ENCODE measurements at places on chromosomes 1 and 21. TPM values are rescaled to one million over a fixed set of nuclear protein-coding genes. Genes with fewer than 3 reads are reported as not detected.

Gene GJB3
- total RNA-seq: 0.21 TPM

Gene RNF223
- not detected for total RNA-seq

Gene TCHHL1
- not detected for total RNA-seq

Gene TNFSF4
- 4.0 TPM for total RNA-seq

GRCh38 chr1:208652296-208653160, 408.3 kb upstream of the PLXNA2 start:
- H3K36me3 ChIP-seq: no peaks in the 10 kb centered on the region
- H3K27me3 ChIP-seq: no peaks in the 10 kb centered on the region
- no peak for DNase-seq
- H3K4me1 ChIP-seq: no peaks in the 10 kb centered on the region
- H3K27ac ChIP-seq: no peak overlapping the region

DNA sequence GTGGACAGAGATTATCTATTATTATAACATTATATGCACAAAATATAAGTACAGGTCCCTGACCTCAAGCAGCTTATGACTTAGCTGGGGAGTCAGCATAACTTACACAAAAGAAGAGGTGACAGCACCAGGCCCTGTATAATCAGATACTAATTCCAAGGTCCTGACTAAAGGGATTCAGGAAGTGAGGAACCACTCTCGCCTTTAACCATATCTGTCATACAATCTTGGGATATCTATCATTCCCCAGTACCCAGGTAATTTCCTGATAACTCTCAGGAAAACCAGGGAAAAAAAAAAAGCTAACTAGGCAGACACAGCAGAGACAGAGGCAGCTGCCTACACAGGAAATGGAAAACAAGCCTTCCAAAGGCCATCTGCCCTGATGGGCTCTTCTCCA, 78.5 kb upstream of the CAMK1G start:
- DNase-seq: no peak
- H3K27ac ChIP-seq: no peak overlapping the region
- no peak overlapping the region for H3K4me3 ChIP-seq
- no peaks in the 10 kb centered on the region for H3K36me3 ChIP-seq
- no peaks in the 10 kb centered on the region for H3K27me3 ChIP-seq

DNA sequence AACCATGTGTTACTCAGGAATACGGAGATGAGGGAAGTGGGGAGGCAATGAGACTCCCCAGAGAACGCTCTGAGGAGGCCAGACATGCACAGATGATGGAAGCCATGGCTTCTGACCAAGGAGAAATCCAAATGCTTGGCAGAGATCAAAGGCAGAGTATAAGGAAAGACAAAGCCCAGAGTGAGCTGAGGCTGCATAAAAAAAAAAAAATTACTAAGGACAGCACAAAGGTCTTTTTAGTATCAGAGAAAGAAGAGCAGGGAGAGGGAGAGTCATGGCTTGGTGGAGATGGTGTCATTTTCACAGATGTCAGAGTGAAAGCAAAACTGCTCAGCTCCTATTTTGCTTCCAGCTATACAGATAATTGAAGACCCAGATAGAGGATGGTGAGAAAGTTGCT, 8.1 kb upstream of the NCF2 start:
- H3K27me3 ChIP-seq: no peaks in the 10 kb centered on the region
- H3K36me3 ChIP-seq: no peaks in the 10 kb centered on the region

DNA sequence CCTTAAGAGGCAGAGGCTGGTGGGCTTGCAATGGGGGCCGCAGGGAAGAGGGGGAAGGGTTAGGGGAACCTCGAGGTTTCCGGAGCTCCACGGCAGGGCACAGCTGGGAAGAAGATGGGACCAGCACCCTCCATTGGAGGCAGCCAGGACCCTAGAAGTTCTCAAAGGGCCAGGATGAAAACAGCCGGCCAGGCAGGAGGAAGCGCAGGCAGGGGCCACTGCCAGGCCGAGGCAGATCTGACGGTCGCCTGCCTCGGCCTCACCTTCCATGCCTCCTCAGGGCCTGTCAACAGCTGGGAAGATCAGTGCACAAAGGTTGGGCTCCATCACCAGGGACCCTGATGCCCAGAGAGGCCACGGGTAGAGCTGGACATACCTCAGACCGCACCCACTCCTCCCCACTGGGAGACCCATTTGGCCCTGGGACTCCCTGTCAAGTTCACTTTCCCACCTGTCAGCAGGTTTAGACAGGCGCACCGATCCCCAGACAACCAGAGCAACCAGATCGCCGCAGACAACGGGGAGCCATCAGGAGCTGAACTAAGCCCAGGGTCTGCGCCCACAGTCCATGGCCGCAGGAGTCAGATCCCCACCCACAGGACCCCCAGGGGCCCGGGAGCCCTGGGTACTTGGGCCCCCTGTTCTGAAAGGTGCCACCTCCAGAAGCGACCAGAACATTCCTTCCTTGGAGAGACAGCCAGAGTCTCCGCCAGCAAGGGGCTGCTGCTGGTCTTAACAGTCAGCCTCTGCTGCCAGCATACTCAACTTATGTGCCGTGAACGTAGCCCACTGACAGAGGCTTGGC, 2.2 kb downstream of the SLC19A1 start:
- peak; percentile 34 for DNase-seq
- H3K36me3 ChIP-seq: no peaks in the 10 kb centered on the region
- no peaks in the 10 kb centered on the region for H3K4me1 ChIP-seq
- no peak overlapping the region for H3K4me3 ChIP-seq

GRCh38 chr1:72938408-72938807, 656.1 kb upstream of the NEGR1 start:
- H3K27ac ChIP-seq: no peak overlapping the region
- no peak overlapping the region for H3K4me3 ChIP-seq
- H3K27me3 ChIP-seq: no peaks in the 10 kb centered on the region
- no peak for DNase-seq
- no peaks in the 10 kb centered on the region for H3K4me1 ChIP-seq

- peak within 1 kb of the TSS; percentile 50 for H3K4me3 ChIP-seq
- peak within 1 kb of the TSS; percentile 42 for H3K27ac ChIP-seq
- DNase-seq: peak; percentile 89
- H3K4me1 ChIP-seq: no peaks in the 10 kb centered on the region
- no peaks in the 10 kb centered on the region for H3K27me3 ChIP-seq
- no peaks in the 10 kb centered on the region for H3K36me3 ChIP-seq
These were observed at the start of gene GLMP for GRCh38 chr1:156295391-156295947. TSS of gene GLMP (minus strand) at chr1:156295679. CDS start at chr1:156295645, 34 bp downstream.

DNA sequence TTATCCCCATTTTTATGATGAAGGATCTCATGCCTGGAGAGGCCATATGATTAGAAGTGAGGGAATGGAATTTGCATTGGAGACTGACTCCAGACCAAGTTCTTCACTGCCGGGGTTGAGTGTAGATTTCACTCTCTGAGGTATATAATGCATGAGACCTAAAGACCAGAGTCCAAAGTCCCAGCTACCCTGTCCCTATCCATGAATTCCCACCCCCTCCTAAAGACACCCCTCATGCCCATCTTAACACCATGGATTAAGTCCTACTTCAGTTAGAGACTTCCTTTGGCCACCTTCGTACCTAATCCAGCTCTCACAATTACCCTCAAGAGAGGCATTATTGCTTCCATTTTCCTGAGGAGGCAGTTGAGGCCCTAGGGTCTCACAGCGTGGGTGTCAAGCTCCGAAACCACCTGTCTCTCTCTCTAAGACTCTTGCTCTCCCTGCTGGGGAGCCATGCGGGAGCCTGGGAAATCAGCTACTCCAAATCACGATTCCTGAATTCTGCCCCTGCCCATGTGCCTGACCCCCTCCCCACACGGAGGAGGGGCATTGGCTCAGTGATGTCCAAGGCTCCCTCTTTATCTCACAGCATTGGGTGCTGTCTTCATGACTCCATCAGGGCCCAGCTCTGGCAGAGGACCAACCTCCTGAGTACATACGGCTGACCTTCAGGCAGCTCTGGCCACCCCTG, 11.7 kb upstream of the FOXO6 start:
- H3K4me3 ChIP-seq: no peak overlapping the region
- H3K27ac ChIP-seq: no peak overlapping the region
- no peaks in the 10 kb centered on the region for H3K27me3 ChIP-seq
- H3K36me3 ChIP-seq: no peaks in the 10 kb centered on the region
- no peaks in the 10 kb centered on the region for H3K4me1 ChIP-seq
- DNase-seq: peak; percentile 34

DNA sequence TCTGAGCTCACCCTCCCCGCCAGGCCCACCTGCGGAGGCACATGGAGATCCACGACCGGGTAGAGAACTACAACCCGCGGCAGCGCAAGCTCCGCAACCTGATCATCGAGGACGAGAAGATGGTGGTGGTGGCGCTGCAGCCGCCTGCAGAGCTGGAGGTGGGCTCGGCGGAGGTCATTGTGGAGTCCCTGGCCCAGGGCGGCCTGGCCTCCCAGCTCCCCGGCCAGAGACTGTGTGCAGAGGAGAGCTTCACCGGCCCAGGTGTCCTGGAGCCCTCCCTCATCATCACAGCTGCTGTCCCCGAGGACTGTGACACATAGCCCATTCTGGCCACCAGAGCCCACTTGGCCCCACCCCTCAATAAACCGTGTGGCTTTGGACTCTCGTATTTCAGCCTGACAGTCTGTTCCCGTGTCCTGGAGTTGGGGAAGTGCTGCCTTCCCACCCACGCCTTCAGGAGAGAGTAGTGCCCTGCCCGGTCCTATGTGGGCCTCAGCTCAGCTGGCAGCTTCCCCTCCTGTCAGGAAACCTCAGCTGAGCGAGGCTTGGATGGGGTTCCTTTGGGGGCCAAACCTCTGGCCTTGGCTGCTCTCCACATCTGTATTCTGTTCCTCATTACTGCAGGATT, 9.2 kb downstream of the ZBTB48 start:
- no peak for DNase-seq
- no peaks in the 10 kb centered on the region for H3K27me3 ChIP-seq
- H3K27ac ChIP-seq: no peak overlapping the region
- H3K4me3 ChIP-seq: no peak overlapping the region
- peaks cover 11% of the 10 kb centered on the region for H3K36me3 ChIP-seq

- no peaks in the 10 kb centered on the region for H3K36me3 ChIP-seq
- H3K27me3 ChIP-seq: no peaks in the 10 kb centered on the region
- H3K4me1 ChIP-seq: no peaks in the 10 kb centered on the region
- DNase-seq: no peak
- H3K27ac ChIP-seq: no peak overlapping the region
- H3K4me3 ChIP-seq: no peak overlapping the region
These were observed 97.8 kb downstream of the NGF start for GRCh38 chr1:115240297-115240696.

DNA sequence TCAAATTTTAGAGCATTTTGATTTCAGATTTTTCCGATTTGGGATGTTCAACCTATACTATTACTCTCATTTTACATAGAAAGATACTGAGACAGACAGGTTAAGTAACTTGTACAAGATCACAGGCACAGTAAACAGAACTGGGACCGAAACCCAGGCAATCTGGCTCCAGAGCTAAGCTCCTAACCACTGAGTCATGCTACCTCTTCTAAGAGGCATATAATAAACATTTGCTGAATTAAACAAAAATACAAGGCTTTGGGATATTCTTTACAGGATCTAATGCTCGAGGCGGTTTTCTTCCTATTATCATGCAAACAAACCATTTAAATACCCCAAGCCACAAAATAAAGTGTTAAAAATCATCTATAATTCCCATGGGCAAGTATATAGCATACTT, 50.3 kb downstream of the MCOLN2 start:
- H3K27ac ChIP-seq: no peak overlapping the region
- H3K4me3 ChIP-seq: no peak overlapping the region
- no peaks in the 10 kb centered on the region for H3K27me3 ChIP-seq
- H3K36me3 ChIP-seq: no peaks in the 10 kb centered on the region
- no peak for DNase-seq

DNA sequence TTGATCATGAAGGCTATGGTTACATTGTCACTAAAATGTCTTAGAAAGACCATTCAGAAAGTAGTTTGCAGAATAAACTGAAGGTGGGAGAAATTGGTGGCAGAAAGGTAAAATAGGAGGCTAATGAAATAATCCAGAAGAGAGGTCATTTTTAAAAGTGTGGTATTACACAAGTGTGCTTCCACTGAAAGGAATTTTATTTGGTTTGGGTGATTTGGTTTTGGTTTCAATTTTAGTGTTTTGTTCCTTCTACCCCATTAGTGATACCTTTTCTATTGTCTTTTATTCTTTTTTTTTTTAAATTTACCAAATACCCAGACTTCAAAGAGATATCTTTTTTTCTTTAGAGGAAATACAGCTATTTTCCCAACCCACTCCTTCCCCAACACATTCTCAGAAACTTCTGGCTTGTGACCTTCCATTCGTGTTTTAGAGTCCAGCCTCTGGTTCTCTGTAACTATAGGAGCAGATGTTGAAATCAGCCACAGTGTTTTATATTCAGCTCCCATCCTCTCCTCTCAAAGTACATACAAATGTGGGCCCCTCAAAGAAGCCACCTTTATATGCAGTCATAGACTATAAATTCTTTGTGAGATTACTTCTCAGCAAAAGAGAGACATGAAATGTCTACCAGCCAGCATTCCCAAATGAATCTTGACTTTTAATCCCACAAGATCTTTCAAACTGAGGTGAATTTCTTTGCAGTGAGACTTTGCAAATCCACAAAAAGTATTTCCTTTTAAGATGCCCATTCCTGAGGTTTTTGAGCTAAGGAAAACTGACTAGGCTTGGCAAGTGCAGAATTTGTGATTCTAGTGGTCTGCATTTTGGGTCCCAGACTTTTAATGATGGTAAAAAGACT, 42.0 kb upstream of the PALMD start:
- no peak overlapping the region for H3K4me3 ChIP-seq
- no peaks in the 10 kb centered on the region for H3K27me3 ChIP-seq
- no peak overlapping the region for H3K27ac ChIP-seq
- no peaks in the 10 kb centered on the region for H3K4me1 ChIP-seq
- no peak for DNase-seq

DNA sequence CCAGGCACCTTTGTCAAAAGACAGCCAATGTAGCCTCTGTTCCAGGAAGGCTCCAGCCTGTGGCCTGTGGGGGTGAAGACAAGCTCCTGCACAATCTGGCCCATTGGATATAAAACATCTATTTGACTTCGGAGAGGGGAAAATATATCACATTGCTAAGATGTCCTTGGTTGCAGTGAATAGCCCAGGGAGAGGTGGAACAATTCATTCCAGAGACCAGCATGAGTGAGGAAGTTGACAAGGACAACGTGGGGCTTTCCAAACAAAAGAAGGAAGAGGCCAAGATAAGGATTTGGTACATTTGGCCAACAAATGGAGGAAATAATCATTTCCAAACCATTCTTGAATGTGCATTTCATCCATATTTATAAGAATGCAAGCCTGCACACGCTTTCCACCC, 187.0 kb downstream of the ETS2 start:
- no peaks in the 10 kb centered on the region for H3K36me3 ChIP-seq
- H3K4me1 ChIP-seq: peaks cover 3% of the 10 kb centered on the region
- H3K27me3 ChIP-seq: no peaks in the 10 kb centered on the region

GRCh38 chr1:224769452-224770335, 153.6 kb downstream of the CNIH3 start:
- H3K36me3 ChIP-seq: no peaks in the 10 kb centered on the region
- no peak overlapping the region for H3K4me3 ChIP-seq
- no peaks in the 10 kb centered on the region for H3K27me3 ChIP-seq
- no peak overlapping the region for H3K27ac ChIP-seq
- no peaks in the 10 kb centered on the region for H3K4me1 ChIP-seq

GRCh38 chr1:187551061-187551460, 722.3 kb downstream of the PLA2G4A start:
- no peak for DNase-seq
- H3K27me3 ChIP-seq: no peaks in the 10 kb centered on the region
- H3K4me3 ChIP-seq: no peak overlapping the region
- no peaks in the 10 kb centered on the region for H3K4me1 ChIP-seq
- H3K27ac ChIP-seq: no peak overlapping the region

- H3K4me1 ChIP-seq: no peaks in the 10 kb centered on the region
- no peaks in the 10 kb centered on the region for H3K27me3 ChIP-seq
- no peak overlapping the region for H3K27ac ChIP-seq
- no peak for DNase-seq
- H3K4me3 ChIP-seq: no peak overlapping the region
These were observed 233.8 kb downstream of the TTLL7 start for GRCh38 chr1:83765125-83765524.

All from aorta (tissue), 5 donors.